DMS153 (cell line): ENCODE measurements at places on chromosomes 12 and 14.

- DNase-seq, result no peak
These were observed 71.1 kb upstream of the RASSF8 start for GRCh38 chr12:25887367-25887766.

- no peak for DNase-seq
These were observed 21.5 kb upstream of the SLC25A3 start for GRCh38 chr12:98572010-98572409.

GRCh38 chr12:67145692-67146091 is 123.5 kb upstream of the CAND1 start:
- DNase-seq, result no peak

DNA sequence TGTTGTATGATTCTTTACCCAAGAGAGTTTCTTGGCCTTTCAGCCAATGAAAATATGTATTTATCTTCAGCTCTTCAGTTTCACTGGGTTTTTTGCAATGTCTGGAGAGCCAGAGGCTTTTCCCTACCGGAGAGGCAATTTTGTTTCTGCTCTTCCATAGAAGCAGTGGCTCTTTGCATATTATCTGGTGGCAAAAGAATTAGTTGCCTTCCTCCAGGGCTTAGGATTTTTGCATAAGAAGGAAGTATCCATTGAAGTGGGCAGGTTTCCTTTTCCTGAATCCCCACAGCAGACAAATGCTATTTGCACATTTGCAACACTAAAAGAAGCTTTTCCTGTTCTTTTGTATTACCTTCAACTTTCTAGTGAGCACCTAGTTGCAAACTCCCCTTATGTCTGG is 75.2 kb downstream of the NTS start:
- DNase-seq, result no peak
